ENCODE measurements at places on chromosomes 2 and 18.

DNA sequence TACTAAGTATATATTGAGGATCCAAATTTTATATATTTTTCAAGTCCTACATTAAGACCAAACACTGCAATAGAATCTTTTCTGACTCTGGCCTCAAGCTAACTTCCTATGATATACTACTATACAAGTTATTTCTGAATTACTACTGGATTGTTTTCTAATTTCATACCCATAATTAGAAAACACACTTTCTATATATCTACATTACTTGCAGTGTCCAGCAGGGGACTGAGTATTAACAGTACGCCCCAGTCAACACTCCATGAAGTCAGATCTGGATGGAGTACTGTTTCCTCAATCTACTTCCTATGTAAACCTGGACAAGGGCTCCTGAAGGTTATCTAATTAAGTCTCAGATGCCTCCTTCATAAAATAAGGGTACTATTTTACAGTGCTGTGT is 26.5 kb downstream of the RMP24 start:
- no peaks in the 10 kb centered on the region for H3K27me3 ChIP-seq
- H3K4me1 ChIP-seq, result no peaks in the 10 kb centered on the region
- no peak for DNase-seq
- H3K36me3 ChIP-seq, result no peaks in the 10 kb centered on the region
- no peak overlapping the region for H3K4me3 ChIP-seq

GRCh38 chr18:6633310-6633709 is 96.2 kb upstream of the ARHGAP28 start:
- no peaks in the 10 kb centered on the region for H3K36me3 ChIP-seq
- H3K4me3 ChIP-seq, result no peak overlapping the region
- no peaks in the 10 kb centered on the region for H3K27me3 ChIP-seq
- no peak overlapping the region for H3K27ac ChIP-seq

DNA sequence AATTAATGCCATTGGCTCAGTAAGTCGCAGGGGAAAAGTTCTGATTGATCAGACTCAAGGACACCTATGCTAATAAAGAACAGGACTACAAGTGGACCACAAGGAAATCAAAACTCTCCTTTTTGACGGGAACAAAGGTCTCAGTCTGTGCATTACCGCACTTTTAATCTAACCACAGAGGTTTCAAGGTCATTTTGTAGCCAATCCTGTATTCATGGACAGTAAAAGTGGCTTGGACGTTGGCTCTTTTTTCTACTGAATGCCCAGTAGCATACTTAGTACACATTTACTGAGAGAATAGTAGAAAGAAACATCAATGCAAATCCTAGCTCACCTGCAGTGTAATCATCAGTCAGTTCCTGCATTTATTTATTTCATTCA is 471.9 kb downstream of the PID1 start:
- H3K4me3 ChIP-seq, result no peak overlapping the region
- no peaks in the 10 kb centered on the region for H3K36me3 ChIP-seq
- no peaks in the 10 kb centered on the region for H3K27me3 ChIP-seq
- DNase-seq, result no peak

DNA sequence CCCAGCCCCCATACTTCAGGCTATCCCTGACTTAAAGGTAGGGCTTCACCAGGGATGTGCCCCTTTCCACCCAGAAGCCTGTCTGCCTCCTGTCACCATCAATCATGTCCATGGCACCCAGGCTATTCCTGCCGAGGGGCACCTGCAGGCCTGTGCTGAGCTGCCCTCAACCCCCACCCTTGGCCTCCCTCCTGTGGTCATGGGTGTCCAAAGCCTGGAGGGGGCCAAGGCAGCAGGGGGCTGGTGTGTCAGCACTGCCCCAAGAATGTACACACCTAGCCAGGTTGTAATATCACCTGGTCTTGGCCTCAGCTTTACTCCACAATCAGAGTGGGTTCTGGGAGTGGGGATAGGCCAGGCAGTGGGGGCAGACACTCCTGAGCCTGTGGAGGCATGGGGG is 69.3 kb downstream of the SUCLG1 start:
- no peak for DNase-seq
- H3K36me3 ChIP-seq, result no peaks in the 10 kb centered on the region
- H3K27me3 ChIP-seq, result no peaks in the 10 kb centered on the region
- peaks cover 9% of the 10 kb centered on the region for H3K4me1 ChIP-seq
- H3K4me3 ChIP-seq, result no peak overlapping the region

DNA sequence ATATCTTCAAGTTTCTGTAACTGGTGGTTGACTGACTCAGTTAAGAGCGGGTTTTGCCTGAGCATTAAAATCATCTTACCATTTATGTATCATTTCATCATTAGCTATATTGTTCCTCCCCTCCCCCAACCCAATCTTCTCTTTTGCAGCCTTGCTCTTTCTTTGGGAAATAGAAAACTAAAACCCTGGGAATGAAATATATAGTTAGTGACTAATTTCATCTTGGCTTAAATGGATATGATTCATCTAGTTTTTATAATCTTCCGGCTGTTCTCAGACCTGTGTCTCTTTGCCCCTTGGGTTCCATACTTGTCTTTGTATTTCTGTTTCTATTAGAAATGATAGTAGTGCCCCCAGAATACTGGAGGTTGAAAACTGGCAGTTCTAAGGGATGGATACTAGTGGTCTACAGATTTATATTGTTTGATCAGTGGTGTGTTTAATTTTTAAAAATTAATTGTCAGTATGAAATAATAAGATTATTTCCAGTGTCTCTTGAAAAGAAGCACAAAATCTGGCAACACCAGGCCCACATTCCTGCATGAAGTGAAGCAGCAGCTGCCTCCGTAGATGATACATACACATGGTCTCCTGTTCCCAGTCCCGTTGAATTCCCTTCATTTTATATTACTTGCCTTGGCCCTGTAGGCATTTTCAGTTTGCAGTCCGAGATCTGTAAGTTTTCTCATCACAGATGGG is 44.5 kb downstream of the PHLPP1 start:
- peaks cover 3% of the 10 kb centered on the region for H3K36me3 ChIP-seq
- peaks cover 2% of the 10 kb centered on the region for H3K4me1 ChIP-seq
- DNase-seq, result no peak
- no peak overlapping the region for H3K4me3 ChIP-seq
- H3K27me3 ChIP-seq, result no peaks in the 10 kb centered on the region

GRCh38 chr2:72051971-72052505 is 95.6 kb downstream of the CYP26B1 start:
- no peaks in the 10 kb centered on the region for H3K36me3 ChIP-seq
- DNase-seq, result no peak
- H3K4me3 ChIP-seq, result no peak overlapping the region
- H3K27me3 ChIP-seq, result no peaks in the 10 kb centered on the region
- no peaks in the 10 kb centered on the region for H3K4me1 ChIP-seq

- peaks cover 1% of the 10 kb centered on the region for H3K4me1 ChIP-seq
- no peak overlapping the region for H3K27ac ChIP-seq
- H3K36me3 ChIP-seq, result no peaks in the 10 kb centered on the region
- H3K27me3 ChIP-seq, result peaks cover 7% of the 10 kb centered on the region
- DNase-seq, result no peak
Measured at GRCh38 chr18:13273800-13274199, 55.2 kb downstream of the LDLRAD4 start.

Data from progenitor cell of endocrine pancreas (in vitro differentiated cells).